NCI-H2081 treated with DMSO at 0.1 percent for 48 hours (cell line): ENCODE measurements at places on chromosomes 2 and 18.

DNA sequence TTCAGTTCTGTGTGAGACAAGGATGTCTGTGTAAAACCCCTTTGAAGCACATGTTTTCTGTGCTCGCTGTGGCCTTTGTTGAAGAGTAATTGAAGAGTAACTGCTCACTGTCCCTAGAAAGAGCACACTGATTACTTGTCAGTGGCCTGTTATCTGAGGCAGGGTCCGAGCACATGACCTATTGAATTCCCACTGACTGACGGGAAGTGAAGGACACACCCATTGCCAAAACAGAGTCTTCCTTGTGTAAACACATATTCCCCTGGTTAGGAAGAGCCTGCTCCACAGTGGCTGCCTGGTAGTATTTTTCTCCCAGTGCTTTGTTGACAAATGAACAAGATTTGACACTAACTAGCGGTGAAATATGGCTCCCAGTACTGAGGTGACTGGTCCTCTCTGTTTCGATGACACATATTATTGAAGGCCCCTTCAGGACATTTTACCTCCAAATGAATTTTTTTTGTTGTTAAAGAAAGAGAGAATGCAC is 148.5 kb upstream of the GYPC start:
- no peak for DNase-seq

DNA sequence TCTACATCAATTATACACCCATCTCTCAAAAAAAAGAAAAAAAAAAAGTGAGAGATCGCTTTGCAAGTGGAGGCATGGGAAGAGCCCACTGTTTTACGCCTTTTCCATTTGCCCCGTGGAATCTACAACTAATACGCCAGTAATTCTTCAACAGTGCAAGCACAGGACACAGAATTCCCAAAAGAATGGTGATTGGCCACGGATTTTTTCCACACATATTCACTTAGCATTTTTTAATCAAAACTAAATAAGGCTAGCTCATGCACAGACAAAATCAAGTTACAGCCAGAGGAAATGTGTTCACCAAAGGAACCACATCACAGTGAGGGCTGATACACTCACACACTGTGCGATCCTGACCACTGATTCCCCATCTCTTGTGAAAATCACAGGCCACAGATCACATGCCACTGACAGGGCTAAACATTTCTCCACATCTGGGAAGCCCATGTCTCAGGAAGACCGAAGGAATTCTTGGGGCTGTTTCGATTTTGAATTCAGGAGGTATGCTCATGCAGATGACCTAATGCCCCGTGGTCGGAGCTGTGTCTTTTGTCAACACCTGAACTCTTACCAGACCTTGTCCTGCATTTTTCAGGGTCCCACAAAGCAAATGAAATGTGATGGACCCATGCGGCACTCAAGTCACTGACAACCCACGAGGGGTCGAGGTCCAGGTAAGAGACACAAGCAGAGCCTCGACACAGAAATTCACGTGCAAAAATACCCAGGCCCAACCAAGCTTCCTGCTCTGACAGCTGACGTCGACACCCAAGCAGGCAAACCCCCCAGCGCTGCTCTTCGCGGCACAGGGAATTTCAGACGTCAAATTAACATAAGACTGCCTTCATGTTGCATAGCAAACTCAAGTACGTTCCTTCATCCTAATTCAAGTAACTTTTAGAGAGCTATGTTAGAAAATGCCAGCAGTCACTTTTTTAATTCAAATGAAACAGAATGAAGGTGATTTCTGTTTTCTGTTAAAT is 69.6 kb downstream of the ZNF516 start:
- no peak for DNase-seq

DNA sequence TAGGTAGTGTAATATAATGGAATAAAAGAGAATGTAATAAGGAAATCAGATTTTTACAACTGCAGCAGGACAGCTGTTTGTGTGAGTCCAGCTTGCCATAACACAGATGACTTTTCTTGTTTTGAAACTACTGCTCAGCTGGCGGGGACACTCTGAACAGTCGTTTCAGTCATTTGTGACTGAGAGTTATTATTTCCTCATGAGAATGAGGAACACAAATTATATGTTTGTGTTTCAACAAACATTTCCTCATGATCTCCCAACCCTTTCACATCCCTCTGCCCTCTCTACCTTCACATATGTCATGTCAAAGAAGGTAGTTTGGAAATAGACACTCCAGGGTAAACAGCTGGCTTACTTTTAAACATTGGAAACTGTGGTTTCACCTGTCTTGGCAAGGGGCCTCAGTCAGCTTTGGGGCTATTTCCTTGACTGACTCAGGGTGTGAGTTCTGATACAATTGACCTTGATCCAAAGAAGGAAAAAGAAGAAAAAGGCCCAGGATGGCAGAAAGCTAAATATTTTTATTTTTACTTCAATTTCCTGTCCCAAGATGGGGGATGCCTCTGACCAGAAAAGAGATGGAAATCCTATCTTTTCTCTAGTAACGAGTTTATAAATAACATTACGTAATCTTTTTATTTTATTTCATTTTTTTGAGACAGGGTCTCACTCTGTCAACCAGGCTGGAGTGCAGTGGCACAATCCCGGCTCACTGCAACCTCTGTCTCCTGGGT is 593 bp downstream of the SP140L start:
- peak; percentile 49 for DNase-seq

DNA sequence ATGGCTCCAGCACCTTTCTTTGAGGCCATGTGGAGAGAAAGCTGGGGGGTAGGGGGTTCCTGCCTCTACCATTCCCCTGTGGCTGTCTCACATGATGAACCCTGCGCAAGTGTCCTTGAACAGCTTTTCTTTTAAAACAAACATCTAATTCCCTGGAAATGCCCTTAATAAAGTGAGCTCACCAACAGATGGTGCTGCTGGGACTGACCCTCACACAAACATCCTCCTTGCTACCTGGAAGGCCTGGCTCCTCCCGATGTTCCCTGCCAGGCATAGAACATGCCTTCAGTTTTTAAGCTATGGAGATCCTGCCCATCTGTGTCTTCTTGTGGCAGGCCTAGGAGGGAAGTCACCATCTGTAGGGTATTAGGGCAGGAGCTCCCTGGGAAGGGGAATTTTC is 60.7 kb upstream of the GATA6 start:
- no peak for DNase-seq

DNA sequence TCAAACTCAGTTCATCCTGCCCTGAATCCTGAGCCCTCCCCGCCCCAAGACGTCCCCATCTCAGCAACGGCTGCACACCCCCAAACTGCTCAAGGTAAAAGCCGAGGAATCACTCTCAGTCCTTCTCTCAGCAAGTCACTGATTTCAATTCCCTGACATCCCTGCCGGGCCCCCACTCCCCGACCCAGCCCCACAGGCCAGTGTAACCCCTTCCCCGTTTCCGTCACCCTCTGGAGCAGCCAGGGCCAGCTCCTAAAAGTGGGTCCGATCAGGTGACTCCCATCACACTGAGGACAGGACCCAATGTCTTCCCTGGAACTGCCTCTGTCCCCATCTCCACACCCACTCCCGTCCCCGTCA is 20.5 kb downstream of the SNORC start:
- no peak for DNase-seq

DNA sequence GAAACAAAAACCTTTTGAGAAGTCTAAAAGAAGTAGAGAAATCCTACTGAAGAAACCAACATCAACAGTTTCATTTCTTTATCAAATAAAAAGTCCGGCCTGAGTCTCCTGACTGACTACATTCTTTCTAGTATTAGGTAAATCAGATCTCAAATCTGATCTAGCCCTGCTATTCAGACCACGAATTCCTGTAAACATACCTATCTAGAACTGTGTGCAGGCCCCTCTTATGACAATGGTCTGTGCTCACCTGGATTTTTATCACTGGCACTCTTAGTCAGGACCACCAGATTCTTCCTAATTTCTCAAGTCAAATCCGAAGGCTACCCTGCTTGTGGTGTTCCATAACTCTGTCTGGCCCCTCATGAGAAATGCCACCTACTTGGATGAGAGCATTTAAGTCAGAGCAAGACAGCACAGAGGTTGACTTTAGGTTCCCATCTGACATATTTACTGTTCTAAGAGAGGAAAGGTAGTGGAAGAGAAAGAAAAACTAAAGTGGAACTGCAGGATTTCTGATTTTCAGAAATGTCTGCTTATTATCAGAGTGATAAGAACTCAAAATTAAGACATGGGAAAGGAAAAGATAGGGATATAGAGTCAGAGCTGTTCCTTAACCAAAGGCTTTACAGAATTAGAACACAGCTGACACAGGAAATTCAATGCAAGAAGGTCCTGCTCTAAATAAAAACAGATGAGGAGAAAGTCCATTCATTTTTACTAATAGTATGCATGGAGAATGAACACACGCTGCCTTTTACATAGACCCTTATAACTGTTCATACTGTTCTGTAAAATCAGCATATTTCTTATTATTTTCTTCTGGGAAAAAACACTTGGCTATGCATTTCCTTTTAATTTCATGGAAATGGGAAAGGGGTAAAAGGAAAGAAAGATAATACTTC is 56.5 kb downstream of the SLC8A1 start:
- DNase-seq, result no peak

- DNase-seq, result no peak
Observed at GRCh38 chr2:120560330-120560729, 175.3 kb upstream of the GLI2 start.

- DNase-seq, result no peak
Observed at GRCh38 chr2:10688921-10689807, 611 bp downstream of the NOL10 start.

DNA sequence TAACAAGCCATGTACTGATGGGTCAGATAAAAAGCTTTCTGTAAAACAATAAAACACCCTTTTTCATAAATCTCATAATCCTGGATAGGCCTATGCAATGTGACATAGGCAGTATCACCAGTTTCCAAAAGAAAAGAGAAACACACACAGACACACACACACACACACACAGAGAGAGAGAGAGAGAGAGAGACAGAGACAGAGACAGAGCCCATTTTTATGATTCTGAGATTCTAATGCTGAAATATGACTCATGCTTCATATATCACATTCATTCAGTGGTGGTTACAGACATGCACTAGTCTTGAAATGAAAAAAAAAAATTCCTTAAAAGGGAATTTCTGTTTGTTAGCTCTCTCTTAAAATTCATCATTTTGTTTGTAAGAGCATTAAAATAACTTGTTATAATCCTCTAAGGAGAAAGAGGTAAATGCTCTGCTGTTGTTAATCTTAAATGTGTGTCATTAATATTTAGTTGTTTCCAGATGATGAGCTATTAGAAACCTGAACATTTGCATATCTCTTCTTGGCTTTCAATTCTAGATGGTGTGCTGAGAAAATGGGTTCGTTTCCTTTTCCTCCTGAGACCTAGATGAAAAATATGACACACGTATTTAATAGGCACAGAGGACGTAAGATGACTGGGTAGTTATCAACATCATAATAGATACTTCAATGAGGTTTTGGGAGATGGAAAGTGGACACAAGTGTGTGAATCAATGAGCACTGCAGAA is 1598.7 kb upstream of the ACVR2A start:
- no peak for DNase-seq

DNA sequence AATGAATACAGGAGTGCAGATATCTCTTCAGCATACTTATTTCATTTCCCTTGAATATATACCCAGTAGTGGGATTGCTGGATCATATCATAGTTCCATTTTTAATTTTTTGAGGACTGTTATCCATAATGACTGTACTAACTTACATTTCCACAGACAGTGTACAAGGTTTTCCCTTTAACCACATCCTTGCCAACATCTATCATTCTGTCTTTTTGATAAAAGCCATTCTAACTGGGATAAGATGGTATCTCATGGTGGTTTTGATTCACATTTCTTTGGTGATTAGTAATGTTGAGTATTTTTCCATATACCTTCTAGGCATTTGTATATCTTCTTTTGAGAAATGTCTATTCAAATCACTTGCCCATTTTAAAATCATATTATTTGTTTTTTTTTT is 325.2 kb downstream of the CYP26B1 start:
- no peak for DNase-seq

DNA sequence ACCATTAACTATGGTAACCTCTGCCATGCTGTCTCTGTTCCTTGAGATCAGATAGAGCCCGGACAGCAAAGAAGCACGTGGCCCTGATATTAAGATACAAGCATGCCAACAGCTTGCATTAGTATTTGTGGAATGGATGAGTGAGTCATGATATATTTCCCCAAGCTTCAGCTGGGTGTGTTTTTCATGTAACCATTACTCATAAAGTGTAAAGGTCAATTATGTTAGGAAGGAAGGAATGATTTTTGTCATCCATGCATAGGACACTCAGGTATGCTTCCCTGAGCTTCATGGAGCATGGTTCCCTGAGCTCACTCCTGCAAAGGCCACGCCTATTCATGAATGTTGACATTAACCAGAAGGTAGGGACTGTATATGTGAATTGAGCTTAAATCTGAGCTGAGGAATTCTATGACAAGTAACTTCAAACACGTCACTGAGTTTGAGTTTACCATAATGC is 74.6 kb downstream of the ARL4C start:
- DNase-seq, result no peak

DNA sequence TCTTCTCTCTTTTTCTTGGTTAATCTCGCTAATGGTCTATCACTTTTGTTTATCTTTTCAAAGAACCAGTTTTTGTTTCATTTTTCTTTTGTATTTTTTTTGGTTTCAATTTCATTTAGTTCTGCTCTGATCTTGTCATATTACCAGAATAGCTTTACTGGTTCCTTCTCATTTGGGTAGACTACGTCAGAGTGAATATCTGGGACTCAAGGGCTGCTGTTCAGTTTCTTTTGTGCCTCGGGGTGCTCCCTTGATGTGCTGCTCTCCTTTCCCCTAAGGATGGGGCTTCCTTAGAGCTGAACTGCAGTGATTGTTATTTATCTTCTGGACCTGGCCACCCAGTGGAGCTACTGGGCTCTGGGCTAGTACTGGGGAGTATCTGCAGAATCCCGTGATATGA is 29.4 kb upstream of the IL1RN start:
- no peak for DNase-seq

- DNase-seq, result no peak
Observed at GRCh38 chr2:156470975-156471583, 34.9 kb downstream of the GPD2 start.

DNA sequence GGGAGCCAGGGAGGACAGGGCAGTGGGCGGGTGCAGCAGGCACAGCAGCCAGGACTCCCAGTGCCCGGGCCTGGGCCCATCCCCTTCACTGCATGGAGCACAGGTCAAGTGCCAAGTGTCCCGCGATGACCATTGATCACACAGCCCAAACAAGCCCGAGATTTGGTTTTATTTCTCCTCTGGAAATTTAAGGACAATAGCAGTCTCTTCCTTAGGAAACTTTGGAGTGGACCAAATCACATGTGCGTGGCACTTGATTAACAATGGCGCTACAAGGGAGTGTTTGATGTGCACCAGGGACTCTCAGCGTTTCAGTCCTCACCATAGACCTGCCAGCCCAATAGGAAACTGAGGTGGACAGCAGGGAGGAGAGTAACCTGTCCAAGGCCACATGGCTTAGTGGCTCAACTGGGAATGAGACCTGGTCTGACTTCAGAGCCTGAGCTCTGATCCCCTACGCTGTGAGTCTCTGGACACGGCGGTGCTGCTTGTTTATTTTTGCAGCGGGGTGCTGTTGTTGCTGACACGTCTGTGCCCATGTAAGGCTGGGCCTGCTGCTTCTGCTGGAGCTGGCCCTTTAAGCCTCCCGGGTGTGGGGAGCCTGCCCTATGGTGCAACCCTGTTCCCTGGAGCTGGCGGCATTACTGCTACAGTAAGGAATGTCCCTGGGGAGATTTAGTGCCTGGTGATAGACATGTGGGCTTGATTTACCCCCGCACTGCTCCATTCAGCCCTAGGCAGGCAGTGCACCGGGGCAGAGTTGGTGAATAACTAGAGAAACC is 194.2 kb downstream of the INHBB start:
- no peak for DNase-seq
